Right cardiac atrium (tissue), 5 donors: ENCODE measurements at places on chromosomes 2 and 18. TPM values are rescaled to one million over a fixed set of nuclear protein-coding genes. Genes with fewer than 3 reads are reported as not detected.

The ABCB11 gene
- total RNA-seq = 0.47 TPM

GRCh38 chr18:36374262-36374661 lies 76.7 kb downstream of the FHOD3 start:
- no peak for DNase-seq

DNA sequence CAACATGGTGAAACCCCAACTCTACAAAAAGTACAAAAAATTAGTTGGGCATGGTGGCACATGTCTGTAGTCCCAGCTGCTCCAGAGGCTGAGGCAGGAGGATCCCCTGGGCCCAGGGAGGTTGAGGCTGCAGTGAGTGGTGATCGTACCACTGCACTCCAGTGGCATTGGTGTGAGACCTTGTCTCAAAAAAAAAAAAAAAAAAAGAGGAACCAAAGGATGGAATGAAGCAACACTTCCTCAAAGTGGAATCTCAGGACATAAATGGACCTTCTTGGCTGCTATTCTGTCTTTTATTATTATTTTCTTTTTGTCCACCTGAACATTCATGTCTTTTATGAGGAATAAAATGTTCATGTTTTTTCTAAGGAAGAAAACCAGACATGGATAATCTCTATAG lies 13.7 kb downstream of the GEMIN6 start:
- DNase-seq = no peak

DNA sequence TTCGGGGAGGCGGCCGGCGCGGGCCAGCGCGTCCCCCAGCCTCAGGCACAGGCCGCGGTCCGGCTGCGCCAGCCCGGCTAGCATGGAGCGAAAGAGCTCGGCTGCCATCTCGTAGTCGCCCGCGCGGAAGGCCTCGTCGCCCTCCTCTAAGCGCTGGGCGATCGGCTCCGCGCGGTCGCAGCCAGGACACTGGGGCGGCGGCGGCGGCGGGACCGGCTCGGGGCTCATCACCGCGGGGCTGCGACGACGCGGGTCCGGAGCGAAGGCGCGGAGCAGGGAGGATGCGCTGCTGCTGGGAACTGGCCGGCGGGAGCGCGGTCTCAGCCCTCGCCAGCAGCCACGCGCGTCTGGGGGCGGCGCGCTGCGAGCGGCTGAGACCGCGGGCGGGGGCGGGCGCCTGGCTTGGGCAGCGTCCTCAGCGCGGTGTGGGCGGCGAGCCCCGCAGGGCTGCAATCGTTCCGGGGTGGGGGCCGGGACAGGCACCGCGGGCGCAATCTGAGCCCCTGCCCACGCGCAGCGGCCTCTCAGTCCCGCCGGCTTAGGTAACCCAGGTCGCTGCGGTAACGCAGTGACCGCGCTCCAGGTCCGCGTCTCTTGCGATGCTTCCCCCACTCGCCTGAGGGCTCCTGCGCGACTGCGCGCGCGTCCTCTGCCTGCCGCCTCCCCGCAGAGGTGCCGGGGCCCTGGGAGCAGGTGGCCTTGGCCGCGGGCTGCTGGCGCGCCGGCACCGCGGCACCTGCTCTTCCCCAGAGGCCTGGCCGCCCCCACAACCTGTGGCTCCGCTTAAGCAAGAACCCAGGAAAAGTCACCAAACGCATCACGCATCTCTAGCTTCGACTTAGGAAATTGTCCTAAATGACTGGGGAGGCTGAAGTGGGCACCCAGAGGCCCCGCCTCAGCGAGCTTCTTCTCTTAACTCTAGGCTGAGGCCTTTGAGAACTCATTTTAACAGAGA lies at the start of gene LONRF2:
Gene LONRF2, minus strand, starts transcription at position 636 of the 955 bp plus-strand sequence. Its CDS starts 408 bp downstream, at position 228.
- peak; percentile 43 for DNase-seq

DNA sequence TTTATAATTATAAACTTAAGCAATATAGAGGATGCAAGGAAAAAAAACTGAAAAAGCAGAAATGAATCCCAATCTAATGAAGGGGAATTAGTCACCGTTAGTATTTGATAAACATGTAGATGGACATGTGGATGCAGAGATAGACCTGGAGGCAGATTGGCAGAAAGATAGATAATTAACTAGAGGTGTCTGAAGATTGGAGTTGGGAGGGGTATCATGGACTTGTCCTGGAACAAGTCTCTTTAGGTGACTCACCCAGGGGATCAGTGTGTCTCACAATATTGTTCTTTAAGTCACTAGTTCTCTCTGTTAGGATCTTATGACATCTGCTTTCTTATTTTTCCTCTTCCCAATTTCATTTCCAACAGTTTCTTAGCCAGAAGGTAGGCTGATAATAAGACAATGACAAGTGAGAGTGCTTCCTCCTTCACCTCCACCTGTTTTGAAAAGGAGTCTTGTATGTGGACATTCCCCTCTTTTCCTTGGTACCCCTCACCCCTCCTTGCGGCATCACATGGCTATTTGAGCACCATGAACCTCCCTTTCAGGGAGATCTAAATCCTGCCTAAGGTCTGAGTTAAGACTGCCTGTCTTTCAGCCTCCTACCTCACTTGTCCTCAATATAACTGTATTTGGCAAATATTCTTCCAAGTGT lies 987.7 kb downstream of the TSN start:
- DNase-seq = no peak

The TFCP2L1 gene
- total RNA-seq = 0.69 TPM

GRCh38 chr2:101696272-101697123 lies 1.0 kb upstream of the MAP4K4 start:
- DNase-seq = no peak

The TTL gene
- total RNA-seq = 39.7 TPM

DNA sequence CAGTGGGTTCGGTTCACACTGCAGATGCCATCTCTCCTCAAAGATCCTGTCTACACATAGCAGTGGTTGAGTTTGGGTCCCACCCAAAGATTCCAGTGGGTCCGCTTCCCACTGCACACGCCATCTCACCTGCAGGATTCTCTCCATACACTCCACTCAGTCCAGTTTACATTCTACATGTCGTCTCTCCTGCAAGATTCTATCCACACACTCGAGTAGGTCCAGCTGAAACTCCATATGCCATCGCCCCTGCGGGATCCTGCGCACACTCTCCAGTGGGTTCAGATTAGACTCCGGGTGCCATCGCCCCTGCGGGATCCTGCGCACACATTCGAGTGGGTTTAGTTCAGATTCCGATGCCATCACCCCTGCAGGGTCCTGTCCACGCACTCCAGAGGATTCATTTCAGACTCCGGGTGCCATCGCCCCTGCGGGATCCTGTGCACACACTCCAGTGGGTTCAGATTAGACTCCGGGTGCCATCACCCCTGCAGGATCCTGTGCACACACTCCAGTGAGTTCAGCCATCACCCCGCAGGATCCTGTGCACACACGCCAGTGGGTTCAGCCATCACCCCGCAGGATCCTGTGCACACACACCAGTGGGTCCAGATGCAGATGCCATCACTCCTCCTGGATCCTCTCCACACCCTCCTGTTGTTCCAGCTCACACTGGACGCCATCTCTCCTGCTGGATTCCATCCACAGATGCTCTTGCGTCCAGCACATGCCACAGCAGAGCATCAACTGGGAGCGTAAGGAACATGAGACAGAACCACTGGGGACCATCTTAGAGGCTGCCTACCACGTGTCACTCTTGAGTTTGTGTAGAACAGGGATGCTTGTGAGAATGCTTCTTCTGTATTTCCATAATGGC lies 3.0 kb upstream of the PXDN start:
- DNase-seq = no peak

GRCh38 chr18:48789259-48789812 lies 161.4 kb downstream of the SMAD7 start:
- DNase-seq = no peak
